ENCODE measurements at places on chromosomes 6 and 20.
A peak's percentile ranks its signal among the peaks of the same experiment; 100 is the strongest.

DNA sequence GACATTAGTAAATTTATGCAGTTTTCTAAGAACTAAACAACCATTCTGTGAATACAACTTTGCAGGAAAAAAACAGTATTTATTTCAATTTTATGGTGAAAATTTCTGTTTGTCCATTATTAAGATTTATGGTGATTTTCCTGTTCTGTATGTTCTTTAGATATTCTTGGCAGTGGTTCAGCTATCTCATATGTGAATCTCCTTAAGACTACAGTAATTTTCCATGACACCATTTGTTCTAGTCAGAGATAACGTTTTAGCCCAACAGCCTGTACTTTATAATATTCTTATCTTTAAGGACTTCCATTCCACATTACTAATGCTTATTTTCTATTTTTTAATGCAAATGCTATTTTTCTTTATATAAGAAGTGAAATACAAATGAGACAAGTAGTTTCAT lies 504.0 kb downstream of the RFPL4B start:
- DNase-seq: no peak

- DNase-seq: peak; percentile 22
These were observed 61.5 kb downstream of the GPX5 start for GRCh38 chr6:28586962-28587745.

- no peak for DNase-seq
These were observed 214.4 kb upstream of the PRND start for GRCh38 chr20:4507288-4507719.

- DNase-seq: no peak
These were observed 113.4 kb downstream of the FAM50B start for GRCh38 chr6:3962291-3963280.

- no peak for DNase-seq
These were observed 252.3 kb upstream of the QKI start for GRCh38 chr6:163162007-163162873.

DNA sequence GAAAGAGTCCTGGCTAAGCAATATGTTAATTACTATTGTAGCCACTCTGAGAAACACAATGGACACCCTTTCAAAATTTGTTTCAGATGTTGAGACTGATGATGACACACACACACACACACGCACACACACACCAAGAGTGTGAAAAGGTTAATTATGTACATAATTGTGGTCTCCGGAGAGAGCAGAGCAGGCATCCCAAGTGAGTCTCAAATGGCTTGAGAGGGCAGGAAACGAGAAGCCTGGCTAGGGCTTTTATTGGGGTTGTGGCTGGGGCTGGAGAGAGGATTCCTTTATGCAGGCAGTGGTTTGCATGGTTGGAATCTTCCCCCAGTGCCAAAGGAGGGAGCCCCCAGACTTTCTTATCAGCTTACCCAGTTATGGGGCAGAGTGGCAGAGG lies 38.2 kb upstream of the NKX2-4 start:
- DNase-seq: no peak

DNA sequence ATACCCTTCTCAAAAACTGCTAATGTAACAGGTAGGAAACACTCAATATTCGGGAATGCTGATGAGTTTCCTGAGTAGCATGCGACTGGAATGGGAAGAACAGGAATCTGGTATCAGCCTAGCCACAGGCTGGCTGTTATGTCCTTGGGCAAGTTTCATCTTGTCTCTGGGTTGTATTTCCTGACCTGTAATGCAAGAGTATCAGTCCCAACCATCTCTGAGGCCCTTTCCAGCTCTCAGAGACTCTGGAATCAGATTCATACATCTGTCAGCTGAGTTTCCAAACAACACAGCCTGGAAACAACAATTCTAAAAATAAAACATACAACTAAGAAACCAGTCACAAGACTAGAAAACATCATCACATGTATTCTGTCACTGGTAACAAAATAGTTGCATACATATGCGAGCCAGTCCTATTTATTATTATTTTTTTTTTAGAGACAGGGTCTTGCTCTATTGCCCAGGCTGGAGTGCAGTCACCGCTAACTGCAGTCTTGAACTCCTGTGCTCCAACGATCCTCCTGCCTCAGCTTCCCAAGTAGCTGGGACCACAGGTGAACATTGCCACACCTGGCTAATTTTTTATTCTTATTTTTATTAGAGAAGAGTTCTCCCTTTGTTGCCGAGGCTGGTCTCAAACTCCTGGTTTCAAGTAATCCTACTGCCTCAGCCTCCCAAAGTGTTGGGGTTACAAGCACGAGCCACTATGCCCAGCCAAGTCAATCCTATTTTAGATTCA lies 16.7 kb upstream of the TFAP2A start:
- DNase-seq: no peak
